ENCODE measurements at places on chromosomes 6 and 20.
A peak's percentile ranks its signal among the peaks of the same experiment; 100 is the strongest.

DNA sequence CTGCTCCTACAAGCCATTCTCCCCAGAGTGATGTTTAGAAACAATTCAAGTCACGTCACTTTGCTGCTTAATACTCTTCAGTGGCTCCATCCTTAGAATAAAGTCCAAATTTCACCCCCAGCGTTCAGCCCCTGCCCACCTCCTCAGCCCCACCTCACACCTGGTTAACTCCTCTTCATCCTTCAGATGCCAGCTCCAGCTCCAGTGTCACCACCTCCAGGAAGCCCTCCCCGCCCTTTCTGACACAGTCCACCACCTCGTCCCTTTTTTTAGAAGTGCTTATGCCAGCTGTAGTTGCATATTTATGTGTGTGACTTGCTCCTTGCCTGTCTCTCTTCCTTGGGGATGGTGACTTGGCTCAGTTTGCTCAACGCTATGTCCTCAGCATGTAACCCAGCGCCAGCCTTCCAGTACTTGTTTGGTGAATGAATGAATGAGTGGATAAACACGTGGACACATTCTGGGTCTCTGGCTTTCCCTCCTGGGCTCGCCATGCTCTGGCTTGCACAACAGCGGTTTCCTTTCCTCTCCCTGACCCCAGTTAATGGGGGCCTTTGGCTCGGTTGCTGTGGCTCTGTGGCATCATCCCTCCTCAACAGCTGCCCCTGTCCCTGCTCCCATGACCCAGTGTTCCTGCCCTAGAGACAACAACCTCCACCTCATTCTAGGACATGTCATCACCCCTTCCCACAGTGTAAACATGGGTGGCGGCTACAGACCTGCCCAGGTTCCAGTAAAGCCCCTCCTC is 3.7 kb upstream of the IP6K3 start:
- no peak for DNase-seq

DNA sequence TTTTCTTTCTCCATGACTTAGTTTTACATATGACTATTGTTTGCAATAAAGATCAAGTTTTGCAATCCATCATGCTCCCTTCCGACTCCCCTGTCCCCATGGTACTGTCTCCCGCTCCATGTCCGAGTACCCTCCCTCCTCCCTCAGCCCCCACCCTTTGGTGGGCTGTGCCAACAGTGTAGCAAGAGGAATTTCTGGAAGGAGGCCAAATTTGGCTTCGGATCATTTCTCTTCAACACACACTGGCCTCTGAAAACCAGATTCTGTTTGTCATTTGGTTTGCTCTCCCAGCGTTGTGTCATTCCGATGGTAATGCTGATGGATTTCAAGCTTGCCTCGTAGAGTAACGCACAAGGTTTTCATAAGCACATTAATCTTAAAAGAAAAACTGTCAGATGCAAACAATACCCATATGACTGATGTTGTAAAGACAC is 22.9 kb upstream of the PAX1 start:
- DNase-seq, result no peak

GRCh38 chr20:46347841-46348803 is 39.8 kb upstream of the CDH22 start:
- DNase-seq, result no peak

GRCh38 chr6:116405652-116406356 is 35.1 kb downstream of the DSE start:
- no peak for DNase-seq

- DNase-seq, result no peak
Observed at GRCh38 chr6:45757443-45758130, 258.1 kb downstream of the CLIC5 start.

- peak; percentile 55 for DNase-seq
Observed at GRCh38 chr6:118896339-118897136, 2.6 kb downstream of the ASF1A start.

DNA sequence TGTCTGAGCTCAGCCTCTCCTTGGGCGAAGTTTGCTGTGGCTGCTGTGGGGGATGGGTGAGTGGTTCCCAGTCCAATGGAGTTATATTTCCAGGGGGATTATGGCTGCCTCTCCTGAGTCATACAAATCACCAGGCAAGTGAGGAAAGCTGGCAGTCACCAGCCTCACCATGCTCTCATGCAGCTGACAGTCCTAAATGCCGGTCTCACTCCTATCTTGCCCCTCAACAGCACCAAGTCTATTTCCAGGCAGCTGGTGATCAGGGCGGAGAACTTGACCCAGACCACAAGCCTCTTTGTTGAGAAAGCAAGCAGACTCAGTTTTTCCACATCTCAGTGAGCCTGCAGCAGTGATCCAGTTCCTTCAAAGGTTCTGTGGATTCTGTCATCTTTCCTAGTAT is 98.9 kb downstream of the TBC1D32 start:
- no peak for DNase-seq
